ENCODE measurements at places on chromosomes 11 and 22. TPM values are rescaled to one million over a fixed set of nuclear protein-coding genes. Genes with fewer than 3 reads are reported as not detected.

HTR3B gene
- not detected for total RNA-seq

MCHR1 gene
- 0.29 TPM for total RNA-seq

TMEM109 gene
- total RNA-seq: 72.7 TPM

FJX1 gene
- total RNA-seq: 16.4 TPM

CYP2D6 gene
- total RNA-seq: 2.5 TPM

All from metanephros (tissue), 2 donors.